ENCODE measurements at places on chromosomes 13 and 19.

DNA sequence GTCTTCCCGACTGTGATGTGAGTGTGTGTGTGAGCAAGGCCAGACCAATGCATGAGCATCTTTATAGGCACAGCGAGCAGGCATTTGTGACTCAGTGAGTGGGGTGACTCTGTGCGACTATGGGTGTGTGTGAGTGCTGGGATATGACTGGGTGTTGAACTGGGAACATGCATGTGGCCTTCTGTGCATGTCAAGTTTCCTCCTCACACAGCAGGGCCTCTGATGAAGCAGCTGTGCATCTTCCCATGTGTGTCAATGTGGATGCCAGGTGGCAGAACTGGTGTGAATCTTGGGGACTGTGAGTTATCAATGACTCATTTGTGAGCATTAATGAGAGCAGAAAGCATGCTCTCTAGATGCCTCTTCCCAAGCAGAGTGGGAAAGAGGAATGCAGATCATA is 12.1 kb upstream of the LGALS14 start:
- no peak for DNase-seq

- DNase-seq: no peak
These were observed 23.6 kb upstream of the IL17D start for GRCh38 chr13:20679879-20680278.

- DNase-seq: no peak
These were observed 64.3 kb upstream of the SIAH3 start for GRCh38 chr13:45915686-45916439.

DNA sequence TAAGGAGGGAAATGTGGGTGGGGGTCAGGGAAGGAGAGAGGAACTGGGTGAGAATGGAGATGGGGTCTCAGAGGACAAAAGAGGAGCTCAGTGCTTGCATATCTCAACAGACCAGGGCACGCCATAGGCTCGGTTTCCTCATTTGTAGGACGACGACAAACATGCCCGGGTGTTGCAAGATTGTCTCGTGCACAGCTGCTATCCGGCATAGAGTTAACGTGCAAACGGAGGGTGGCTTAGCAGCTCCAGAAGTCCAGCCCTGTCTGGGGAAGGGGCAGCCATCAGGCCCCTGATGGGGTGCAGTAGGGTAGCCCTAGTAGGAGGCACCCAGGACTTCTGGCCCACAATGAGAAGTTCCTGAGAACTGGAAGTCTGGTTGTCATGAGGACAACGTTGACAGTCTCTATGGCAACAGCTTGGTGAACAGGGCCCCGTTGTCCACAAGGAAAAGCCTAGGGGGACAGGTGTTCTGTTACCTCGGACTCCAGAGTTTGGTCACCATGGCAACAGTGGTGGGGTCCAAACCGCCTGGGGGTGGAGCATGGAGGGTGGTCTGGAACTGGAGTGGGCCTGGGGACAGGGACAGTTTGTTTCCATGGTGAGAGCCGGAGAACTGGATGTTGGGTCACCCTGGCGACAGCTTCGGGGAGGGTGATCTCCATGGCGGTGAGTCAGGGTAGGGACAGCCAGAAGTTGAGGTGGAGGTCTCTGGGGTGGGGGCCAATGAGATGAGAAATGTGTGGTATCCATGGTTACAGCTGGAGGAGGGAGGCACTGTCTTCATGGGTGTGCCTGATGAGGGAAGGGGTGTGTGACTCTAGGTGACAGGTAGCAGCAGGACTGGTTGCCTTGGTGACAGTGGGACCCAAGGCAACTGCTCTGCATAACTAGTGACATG is 16.8 kb downstream of the TM6SF2 start:
- no peak for DNase-seq

DNA sequence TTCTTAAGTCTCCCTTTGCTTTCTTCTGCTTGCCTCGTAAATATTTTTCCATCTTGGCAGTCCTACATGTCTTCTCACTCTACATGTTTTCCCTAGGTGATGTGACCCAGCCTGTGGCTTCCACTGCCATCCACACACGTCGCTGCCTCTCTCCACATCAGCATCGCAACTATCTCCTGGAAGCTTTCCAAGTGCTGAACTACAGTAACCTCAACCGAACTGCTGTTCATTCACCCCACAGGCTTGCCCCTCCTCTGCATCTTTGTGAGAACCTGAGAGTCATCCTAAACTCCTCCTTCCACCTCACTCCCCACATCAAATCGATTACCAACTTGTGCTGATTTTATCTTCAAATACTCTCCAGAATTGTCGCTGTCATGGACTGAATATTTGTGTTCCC is 41.2 kb upstream of the USPL1 start:
- no peak for DNase-seq

- DNase-seq: no peak
These were observed 22.8 kb downstream of the WTIP start for GRCh38 chr19:34504273-34504808.

GRCh38 chr13:24274452-24275021 is 34.8 kb upstream of the C1QTNF9 start:
- DNase-seq: no peak

- no peak for DNase-seq
These were observed 211.8 kb downstream of the RBM26 start for GRCh38 chr13:79194272-79194671.

DNA sequence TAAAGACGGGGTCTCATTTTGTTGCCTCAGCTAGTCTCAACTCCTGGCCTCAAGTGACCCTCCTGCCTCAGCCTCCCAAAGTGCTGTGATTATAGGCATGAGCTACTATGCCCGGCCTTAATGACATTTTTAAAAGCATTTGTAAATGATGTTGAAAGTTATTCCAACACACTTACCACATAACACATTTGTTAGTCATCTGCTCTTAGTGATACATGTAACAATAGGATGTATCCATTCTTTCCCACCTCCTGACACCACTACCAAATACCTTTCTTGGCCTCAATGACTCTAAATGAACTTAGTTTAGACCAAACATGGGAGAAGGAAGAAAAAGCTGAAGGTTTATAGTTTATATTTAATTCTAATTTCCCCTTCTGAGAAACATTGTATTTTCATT is 59.8 kb upstream of the MEDAG start:
- no peak for DNase-seq

DNA sequence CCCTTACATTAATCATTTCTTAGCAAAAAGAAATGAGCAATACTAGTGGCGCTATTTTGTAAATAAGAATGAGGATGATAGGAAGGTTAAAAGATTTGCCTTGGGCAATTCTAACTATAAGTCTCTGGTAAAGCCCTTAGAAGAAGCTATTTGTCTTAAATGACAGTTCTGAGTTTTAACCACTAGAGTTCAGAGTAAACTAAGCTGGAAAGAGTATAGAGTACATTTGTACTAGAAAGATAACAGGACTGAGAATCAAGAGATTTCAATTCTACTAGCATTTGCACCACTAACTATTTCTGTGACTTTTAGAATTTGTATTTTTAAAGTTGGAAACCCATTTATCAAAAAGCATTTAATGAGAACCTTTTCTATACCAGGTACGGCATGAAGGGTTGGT is 750.3 kb downstream of the OLFM4 start:
- DNase-seq: no peak

- DNase-seq: no peak
These were observed 5.2 kb downstream of the ERF start for GRCh38 chr19:42249769-42250168.

GRCh38 chr13:66618702-66619101 is 611.4 kb downstream of the PCDH9 start:
- DNase-seq: no peak

- DNase-seq: no peak
These were observed 47.4 kb upstream of the RCBTB2 start for GRCh38 chr13:48580185-48580803.

GRCh38 chr13:88526853-88527215 is 855.7 kb downstream of the SLITRK5 start:
- no peak for DNase-seq

DNA sequence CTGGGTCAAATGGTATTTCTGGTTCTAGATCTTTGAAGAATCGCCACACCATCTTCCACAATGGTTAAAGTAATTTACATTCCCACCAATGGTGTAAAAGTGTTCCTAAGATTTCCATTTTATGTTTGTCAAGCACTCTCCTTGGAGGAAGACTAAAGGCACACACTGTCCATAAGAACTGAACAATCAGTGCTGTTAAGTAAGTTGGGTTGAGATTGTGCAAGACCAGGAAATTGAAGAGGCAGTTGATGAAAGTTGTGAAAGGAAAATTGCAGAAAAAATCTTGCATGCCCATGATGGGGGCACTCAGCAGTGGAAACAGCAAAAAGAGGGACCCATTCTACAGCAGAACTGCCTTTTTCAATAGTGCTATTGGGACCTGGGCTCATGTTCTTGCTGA is 323.6 kb downstream of the DLEU7 start:
- DNase-seq: no peak

GRCh38 chr19:16118489-16119033 is 6.9 kb downstream of the RAB8A start:
- no peak for DNase-seq

DNA sequence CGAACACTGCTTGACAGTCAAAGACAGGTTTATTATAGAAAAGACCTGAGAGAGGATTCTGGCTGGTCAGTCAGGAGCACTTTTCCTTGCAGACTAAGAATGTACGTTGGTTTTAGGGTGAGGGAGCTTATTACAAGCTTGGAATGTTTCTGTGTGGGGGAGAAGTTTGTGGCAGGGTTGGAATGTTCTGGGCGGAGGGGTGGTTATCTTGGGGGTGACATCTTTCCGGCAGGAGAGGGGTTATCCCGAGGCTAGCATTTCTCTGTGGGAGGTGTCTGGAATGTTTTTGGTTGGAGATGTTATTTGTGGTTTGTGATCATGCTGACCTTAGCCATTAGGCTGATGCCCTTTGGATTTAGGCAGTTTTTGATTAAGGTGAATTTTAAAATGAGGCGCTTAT is 61.8 kb downstream of the ZNF136 start:
- no peak for DNase-seq

DNA sequence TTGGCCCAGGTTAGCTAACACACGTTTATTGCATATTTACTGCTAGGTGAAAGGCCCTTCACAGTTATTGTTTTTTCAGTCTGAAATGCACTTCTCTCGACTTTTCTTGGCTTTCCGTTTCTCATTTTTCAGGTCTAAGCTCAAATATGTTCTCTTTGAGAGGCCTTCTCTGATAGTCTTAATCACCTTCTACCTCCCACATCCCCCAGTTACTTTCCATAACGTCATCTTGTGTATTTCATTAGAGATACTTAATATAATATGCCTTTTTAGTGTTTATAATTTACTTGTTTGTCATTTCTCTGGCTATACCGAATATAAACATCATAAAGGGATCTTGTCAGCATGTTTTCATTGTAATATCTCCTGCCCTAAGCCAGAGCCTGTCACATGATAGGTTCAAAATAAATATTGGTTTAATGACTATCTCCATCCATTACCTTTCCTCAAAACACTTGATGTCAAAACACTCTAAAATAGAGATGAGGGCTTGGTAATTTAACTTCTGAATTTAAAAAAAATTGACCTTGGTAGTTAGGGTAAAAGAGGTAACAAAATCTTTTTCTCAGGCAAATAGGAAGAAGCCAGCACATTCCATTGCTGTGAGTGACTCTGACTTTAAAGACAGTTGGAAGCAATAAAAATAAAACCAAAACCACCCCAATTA is 168.6 kb upstream of the RFC3 start:
- DNase-seq: no peak

DNA sequence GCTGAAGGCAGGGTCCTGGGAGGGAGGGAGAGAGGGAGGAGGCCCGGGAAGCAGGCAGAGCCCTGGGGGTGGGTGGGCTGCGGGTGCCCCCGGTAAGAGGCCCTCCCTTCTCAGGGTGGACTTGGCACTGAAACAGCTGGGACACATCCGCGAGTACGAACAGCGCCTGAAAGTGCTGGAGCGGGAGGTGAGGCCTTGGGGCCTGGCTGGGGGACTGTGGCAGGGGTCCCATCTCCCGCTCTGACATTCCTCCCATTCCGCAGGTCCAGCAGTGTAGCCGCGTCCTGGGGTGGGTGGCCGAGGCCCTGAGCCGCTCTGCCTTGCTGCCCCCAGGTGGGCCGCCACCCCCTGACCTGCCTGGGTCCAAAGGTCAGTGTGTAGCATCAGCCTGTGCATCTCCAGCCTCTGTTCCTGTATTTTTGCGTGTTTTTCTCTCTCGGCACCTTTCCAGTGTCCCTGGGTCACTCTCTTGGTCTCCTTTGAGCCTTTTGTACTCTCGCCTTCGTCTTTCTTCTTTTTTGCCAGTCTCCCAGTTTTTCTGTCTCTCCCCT is 53.4 kb downstream of the TRPM4 start:
- DNase-seq: no peak

GRCh38 chr13:77831866-77832265 is 86.8 kb downstream of the EDNRB start:
- no peak for DNase-seq

- DNase-seq: no peak
These were observed 11.3 kb upstream of the POU2F2 start for GRCh38 chr19:42143341-42144234.

DNA sequence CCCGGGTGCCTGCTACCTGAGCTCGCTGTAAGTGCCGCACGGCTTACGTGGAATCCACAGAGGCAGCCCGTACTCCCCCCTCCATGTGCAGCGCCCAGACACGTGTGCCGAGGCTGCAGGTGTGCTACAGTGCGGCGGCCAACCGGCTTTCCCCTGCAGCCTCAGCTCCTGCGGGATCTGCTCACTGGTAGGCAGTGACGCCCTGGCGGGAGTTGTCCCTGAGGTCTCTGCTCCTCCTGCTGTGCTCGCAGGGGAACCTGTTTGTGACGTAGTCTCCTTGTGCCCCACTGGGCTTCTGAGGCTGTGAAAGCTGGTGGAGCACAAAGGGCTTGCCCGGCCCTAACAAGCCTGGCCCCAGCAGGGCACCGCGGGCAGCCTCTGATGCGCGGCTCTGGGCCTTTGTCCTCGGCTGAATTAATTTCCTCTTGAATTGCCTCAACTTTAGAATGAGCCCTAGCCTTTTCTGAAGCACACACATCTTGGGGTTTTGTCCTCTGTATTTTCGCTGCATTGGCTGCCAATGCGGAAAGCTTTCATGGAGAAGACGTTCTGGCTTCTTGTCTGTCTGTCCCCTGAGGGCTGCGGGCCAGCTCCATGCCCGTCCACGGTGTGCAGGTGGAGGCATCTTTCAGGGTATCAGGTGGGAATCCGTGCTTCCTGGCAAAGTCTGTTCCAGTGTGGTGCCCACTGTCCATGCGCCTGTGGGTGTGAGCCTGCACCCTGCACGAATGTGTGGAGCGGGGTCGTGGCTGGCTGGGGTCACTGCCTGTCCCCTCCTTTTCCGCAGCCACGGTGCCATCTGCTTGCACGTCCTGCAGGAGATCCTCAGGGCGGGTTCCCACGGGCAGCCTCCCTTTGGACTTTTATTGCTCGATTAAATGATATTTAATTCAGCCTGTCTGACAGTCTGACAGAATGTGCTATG is 77.3 kb upstream of the MCF2L start:
- DNase-seq: no peak

Data from DMS 273 treated with DMSO at 0.1 percent for 48 hours (cell line).